ENCODE measurements at places on chromosomes 6 and 20.
A peak's percentile ranks its signal among the peaks of the same experiment; 100 is the strongest.

GRCh38 chr6:124947971-124948451, 14.2 kb upstream of the RNF217 start:
- no peak for DNase-seq

DNA sequence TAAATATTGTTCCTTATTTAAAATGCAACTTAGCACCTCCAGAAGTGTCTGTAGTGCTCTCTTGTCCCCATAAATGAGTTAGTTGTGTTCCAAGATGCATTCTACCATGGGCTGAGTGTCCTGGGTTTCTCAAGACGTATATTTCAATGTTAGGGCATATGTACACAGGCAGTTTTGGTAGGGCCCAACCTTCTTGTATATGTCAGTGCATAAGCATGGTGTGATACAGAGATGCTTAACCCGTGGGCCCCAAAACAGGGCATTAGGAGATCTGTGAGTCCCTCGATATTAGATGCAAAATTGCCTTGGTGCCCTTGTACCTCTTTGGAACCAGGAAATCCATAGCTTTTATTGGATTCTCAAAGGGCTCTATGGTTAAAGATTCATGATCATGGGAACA, 91.5 kb upstream of the HIVEP1 start:
- DNase-seq, result no peak

GRCh38 chr6:16391451-16391912, 153.1 kb downstream of the GMPR start:
- DNase-seq, result no peak

DNA sequence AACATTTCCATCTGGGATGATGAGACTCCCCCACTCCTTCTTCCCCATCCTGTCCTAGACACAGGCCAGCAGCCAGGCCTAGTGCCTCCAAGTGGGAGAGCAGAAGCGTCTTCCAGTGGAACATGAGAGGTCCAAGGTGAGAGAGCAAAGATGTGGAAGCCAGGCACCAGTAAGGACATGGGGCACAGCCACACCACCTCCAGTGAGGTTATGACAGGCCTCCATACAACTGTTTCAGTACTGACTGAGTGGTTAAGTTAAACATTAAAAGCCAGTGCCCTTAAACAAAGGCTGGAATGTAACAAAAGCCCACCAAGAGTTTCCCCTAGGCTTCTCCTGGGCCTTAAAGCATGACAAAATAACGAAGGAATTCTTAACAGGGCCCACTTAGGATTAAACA, 5.3 kb downstream of the ZBTB24 start:
- no peak for DNase-seq

DNA sequence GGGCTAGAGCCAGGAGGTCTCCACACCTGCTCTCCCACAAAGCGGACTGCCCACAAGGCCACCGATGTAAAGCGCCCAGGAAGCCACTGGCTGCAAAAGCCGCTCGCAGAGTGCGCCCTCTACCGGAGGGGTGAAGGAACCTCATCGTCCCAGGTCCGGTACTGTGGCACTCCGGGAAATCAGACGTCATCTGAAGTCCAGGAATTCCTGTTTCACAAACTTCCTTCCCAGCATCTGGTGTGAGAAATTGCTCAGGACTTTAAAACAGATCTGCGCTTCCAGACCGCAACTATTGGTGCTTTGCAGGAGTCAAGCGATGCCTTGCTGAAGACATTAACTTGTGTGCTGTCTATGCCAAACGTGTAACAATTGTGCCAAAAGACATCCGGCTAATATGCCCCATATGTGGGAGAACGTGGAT, 115.1 kb upstream of the ARID1B start:
- DNase-seq, result peak; percentile 52

DNA sequence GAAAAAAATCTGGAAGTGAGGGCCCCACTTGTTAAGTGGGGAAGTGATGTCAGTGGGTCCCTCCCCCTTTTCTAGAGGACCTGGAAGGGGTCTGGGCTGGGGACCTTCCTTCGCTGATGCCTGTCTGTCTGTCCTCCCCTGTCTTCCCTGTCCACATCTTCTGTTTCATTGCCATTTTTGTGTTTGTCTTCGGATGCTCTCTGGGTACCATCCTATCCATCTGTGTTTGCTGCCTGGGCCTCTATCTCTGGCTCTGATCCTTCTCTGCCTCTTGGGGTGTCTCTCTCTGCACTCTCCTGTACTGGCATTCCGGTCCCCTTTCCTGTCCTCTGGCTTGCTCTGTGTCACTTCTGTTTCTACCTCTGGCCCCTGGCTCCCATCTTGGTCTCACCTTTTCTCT, 2.3 kb downstream of the TMEM151B start:
- DNase-seq, result no peak

DNA sequence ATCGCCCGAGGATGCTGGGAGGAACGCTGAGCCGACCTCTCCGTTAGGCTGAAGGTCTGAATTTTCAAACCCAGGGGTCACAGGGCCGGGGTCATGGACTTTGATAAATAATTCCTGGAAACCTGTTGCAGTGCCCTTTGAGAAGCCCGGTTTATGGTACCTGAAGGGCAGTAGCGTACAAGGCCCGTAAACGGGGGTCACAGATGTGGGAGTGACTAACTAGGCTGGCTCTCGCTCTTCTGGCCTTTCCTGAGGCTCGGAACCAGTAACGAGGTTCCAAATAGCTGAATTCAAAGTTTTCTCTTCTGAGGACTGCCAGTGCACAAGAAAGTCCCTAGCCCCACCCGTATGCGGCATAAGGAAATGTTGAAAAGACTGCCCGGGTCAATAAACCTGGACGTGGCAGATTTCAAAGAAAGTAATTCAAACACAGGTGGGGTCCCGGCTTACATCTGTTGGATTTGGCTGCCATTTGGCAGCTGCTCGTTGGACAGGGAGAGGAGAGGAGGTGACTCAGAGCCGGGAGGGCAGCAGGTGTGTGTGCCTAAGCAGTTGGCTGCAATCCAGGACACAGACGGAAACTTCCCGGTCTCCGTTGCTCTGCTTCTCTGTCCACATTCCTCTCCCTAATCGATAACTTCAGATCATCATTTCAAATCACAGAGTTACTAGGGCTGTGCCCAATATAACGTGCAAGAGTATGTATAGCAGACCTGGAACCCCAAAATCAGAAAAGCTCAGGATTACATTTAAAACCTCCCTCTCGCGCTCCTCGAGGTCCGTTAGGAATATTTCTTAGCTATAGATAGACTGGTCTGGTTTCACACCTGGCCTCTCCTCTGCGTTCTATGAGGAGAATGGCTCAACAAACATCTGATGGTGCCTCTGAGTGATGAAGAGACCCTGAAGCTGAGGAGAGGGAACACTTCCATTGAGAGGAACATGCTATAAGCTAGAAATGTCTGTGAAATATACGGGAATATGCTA, 765 bp upstream of the GMDS start:
- DNase-seq, result peak; percentile 99

GRCh38 chr20:20531283-20531682, 163.4 kb downstream of the INSM1 start:
- no peak for DNase-seq

GRCh38 chr6:53432318-53433161, 83.8 kb upstream of the ELOVL5 start:
- peak; percentile 92 for DNase-seq

- DNase-seq, result peak; percentile 97
Measured at GRCh38 chr6:10521104-10521808, at the start of gene GCNT2. Gene GCNT2, plus strand, starts transcription at chr6:10521351. Its CDS starts 7,561 bp downstream, at chr6:10528912.

GRCh38 chr20:2750491-2751251, 49.8 kb downstream of the CPXM1 start:
- peak; percentile 74 for DNase-seq

- DNase-seq, result no peak
Measured at GRCh38 chr6:84597238-84597875, 167.0 kb downstream of the TBX18 start.

GRCh38 chr6:434051-434705, 42.6 kb downstream of the IRF4 start:
- no peak for DNase-seq

DNA sequence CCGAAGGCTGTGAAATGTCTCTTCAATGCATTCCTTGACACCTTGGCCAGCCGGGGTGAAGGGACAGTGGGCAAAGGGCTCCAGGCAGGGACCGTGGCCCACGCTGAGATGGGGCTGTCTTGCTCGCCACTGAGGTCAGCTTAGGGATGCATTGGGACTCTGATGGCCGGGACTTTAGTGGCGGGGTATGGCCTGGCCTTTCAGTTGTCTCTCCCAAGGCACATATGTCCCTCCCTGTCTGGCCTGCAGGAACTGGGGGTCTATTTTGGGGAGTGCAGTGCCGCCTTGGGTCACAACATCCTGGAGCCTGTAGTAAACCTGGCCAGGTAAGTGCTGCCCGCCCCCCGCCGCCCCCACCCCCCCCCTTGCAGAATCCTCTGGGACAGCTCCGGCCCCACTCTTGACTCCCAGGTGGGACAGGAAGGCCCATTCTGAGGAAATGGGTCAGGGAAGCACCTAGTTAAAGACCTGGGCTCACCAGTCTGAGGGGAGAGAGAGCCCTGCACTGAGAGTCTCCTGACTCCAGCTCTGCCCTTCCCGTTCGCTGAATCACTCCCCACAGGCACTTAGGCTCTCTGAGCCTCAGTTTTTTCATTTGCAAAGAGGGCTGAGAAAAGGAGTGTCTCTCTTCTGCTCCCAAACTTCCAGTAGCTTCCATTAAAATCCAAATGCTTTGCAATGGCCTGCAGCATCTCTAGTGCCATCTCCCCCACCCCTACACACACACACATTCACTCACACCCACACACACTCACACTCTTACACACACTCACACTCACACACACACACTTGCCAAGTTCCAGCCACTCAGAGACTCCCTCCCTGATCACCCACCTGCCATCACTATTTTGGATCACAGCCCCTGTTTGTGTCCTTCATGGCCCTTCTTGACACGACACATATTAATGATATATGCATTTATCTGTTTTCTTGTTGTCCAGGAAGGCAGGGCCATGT, 33.1 kb downstream of the RAB44 start:
- no peak for DNase-seq

DNA sequence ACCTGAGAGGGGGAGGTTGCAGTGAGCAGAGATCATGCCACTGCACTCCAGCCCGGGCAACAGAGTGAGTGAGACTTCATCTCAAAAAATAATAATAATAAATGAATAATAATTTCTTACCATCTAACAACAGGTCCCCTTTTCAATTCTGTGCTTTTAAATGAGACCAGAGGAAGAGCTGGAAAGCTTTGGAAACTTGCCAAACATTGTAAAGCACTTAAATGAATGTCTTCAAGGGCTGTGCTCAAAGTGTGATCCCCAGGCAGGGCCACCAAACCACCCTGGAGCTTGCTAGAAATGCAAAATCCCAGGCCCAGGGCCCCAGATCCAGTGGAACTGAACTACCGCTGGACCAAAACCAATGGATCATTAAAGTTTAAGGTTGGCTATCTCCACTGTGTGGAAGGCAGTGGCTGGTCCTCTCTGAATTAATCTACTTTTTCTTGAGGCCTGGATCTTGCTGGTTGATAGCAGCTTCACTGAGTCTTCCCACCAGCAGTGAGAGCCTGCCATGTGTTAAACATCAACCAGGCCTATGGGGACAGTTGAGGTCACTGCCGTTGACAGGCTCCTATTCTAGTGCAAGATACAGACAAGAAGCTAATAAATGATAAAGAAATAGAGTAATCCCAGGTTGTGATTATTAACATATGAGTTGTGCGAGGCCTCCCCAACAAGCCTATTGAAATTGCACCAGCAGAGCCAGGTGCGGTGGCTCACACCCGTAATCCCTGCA, 23.7 kb upstream of the TFAP2C start:
- DNase-seq, result no peak

DNA sequence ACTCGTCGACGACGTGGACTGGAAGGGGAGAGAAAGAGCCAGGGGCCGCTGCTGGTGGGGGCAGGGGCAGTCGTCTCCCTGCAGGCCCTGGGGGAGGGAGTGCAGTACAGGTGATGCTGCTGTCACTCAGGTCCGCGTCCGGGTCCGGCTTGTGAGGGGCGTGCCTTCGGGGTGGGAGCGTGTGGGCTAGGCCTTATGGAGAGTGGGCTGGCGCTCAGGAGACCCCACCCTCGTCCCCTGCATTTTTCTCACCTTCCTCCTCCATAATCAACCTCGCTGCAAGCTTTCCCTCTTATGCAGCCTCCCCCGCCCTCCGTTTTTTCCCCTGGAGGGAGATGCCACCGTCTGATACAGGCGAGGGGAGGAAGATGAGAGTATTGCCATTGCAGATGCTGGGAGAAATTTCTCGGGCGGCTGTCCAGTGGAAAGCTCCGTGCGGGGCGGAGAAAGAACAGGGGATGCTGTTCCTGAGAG, 632 bp downstream of the PCMT1 start:
- peak; percentile 90 for DNase-seq

DNA sequence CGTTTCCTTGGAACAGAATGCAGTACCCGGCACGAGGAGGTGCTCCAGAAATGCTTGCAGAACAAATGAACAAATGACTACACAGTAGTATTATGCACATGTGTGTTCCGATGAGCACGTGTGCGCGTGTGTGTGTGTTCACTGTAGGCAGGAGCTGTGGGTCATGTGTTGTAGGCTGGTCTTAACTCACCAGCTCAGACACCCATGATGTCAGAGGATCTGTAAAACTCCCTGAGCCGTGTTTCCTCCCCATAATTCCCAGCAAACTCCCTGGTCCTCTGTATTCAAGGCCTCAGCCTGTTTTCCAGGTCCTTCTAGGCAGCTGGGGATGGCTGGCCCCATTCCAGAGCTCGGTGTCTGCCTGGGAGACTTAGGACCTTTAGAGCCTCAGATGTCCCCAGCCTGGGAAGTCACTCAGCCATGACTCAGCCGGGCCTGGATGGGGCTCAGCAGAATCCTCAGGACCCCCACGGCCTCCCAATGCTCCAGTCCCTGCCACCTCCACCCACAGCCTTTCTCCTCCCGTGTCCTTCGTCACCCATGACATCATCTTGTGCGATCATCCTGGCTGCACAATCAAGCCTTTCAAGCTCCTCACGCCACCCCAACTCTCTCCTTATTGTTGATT, 475.0 kb upstream of the SULF2 start:
- DNase-seq, result peak; percentile 31

- DNase-seq, result peak; percentile 83
Measured at GRCh38 chr6:101607111-101607690, 213.7 kb downstream of the GRIK2 start.

DNA sequence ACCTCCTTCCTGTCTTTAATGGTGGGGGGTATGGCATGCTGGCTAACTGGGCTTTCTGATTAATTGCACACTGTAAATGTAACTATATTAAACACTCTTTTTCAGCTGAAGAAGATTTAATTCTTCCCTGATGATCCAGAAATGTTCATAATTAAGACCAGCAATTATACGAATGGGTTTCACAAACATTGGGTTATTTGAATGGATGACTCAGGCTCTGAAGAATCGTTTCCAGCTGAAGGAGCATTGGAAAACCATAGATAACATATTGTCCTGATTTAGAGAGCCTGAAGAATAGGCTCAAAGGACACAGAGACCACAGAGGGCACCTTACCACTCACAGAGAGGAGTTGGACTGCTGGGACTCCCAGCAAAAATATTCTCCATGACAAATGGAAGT, 130.7 kb upstream of the SSTR4 start:
- no peak for DNase-seq

- DNase-seq, result no peak
Measured at GRCh38 chr6:42255050-42255449, 37.4 kb upstream of the MRPS10 start.

Data from NCI-H69 (cell line).